ENCODE measurements at places on chromosomes 4 and X.
A peak's percentile ranks its signal among the peaks of the same experiment; 100 is the strongest.

GRCh38 chr4:8257854-8258253, 11.7 kb upstream of the HTRA3 start:
- DNase-seq: no peak

DNA sequence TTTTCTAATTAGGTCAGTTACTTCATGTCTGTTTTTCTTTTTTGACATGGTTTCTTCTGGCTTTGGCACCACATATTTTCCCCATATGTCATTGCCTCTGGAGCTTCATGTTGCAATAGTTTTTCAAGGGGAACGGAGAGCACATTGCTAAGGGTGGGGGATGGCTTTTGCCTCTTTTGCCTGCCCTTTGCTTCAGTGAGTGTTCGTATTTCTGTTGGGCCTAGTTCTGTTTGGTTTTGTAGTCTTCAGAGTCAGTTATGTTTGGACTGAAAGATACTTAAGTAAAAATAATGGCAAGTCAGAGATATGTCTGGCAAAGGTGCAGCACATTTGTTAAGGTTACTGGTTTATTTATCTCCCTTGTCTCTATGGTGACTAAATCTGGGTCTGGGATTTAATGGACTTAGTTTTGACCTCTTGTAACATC, 29.1 kb downstream of the FHL1 start:
- no peak for DNase-seq

GRCh38 chrX:112834031-112834845, 6.4 kb downstream of the AMOT start:
- DNase-seq: no peak

GRCh38 chr4:16235209-16235608, 8.9 kb upstream of the TAPT1 start:
- DNase-seq: no peak

DNA sequence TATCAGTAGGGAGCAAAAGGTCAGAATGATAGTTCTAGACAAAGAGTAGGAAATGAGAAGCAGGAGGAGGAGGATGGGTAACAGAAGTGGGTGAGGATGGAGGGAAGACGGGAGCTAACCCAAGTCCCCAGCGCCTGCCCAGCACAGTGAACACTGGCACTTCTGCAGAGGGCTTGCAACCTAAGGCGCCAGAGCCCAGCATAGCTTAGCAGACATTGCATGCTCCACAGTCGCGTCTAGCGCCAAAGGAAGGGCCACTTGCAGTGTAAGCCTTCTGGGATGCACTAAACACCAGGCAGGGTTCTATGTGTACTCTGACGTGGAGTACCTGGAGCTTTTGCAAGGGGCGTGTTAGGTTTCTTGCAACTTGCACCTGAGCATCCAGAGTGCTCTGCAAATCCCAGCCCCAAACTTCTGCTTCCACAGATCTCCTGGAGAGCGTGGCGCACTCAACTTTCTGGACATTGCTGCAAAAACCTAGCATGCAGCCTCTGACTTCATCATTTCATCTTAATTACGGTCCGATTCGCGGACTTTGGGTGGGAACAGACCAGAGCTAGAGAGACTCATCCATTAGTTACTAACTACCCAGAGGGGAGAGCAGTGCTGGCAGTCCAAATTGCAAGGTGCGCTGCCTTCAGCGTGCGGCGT, 46.5 kb upstream of the NKAP start:
- DNase-seq: no peak

DNA sequence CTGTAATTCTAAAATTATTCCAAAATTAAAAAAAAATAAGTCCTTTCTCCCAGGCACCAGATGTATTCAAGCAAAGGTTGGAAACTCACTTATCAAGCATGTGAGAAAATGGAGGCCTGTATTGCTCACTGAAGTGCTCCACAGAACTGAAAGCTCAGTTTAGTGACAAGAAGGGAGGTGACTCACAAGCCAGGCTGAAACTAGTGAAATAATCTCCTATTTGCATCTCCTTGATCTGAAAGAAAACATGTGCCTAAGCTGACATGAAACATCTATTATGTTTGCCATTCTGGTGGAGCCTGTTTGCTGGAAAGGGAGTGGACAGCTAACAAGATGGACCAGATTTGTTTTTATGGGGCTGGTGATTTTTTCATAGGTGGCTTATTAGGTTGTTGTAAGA, 54.0 kb upstream of the AMELX start:
- DNase-seq: no peak

DNA sequence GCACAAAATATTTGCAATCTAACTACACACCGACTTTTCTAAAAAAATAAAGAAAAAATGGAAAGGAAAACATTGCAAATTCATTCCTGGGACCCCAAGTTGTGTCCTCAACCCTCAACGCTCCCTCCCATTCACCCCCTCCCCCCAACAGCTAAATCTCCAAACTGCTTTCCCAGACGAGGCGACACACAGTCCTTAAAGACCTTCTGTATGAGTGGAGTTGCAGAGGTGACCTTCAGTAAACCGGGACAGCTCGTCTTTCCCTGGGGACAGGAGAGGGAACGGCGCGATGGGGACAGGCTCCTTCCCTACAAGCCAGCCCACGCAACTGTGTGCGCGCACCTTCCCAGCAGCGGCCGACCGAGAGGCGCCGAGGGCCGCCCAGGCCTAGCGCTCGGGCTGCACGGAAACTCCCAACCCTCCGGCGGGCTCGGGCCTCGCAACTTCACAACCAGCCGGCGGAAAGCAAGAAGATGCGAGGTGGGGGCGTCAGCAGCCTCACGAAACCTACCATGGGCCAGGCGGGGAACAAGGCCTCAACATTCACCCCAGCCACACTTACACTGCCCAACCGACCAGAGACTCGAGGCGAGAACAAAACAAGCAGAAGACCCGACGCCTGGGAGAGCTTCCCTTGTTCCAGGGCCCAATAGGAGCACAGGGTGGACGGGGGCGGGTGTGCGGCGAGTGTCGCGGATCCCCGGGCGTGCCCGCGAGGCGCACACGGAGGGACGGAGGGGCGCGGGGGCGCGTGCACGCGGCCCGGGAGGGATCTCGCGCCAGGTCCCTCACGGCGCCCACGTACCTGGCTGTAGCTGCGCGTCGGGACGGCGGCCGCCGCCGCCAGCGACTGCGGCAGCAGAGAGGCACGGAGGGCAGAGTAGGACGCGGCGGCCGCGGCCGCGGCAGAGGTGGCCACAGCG, 763 bp downstream of the GRSF1 start:
- peak; percentile 11 for DNase-seq

GRCh38 chrX:54292755-54293154, 65.1 kb downstream of the WNK3 start:
- no peak for DNase-seq

- no peak for DNase-seq
Measured at GRCh38 chr4:30768277-30768676, 48.1 kb downstream of the PCDH7 start.

DNA sequence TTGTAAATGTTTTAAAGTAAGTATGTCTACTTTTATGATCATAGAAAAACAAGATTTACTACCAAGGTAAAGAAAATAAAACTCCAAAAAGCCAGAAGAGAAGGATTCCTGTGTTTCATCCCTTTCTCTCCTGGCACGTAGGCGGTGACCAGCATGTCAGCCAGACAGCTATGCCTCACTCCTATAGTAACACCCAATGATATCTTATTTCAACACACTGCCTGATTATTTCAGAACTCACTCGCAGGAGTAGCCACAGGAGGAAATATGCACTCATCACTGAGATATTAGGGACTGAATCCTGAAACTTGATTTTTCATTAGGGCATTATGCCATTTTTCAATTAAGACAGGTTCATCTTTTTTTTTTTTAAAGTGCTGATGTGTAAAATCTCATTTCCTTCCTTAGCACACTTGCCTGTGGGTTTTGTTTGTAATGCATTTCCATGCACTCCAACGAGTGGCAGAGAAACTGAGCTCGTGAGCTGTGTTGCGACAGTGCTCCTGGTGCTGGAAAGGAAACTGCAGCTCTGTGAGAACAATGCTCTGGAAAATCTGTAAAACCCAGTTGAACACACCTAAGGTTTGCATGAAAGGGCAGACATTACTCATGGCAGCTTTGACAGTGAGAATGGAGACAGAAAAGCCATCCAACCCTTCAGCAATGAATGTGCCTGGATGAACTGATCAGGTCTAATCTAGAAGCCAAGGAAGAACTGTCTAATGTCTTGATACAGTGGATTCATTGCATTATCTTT, 18.2 kb downstream of the RAI2 start:
- no peak for DNase-seq

- no peak for DNase-seq
Measured at GRCh38 chr4:72205831-72206230, 174.0 kb downstream of the NPFFR2 start.

GRCh38 chr4:189092581-189092980, 848.1 kb upstream of the FRG1 start:
- DNase-seq: no peak

DNA sequence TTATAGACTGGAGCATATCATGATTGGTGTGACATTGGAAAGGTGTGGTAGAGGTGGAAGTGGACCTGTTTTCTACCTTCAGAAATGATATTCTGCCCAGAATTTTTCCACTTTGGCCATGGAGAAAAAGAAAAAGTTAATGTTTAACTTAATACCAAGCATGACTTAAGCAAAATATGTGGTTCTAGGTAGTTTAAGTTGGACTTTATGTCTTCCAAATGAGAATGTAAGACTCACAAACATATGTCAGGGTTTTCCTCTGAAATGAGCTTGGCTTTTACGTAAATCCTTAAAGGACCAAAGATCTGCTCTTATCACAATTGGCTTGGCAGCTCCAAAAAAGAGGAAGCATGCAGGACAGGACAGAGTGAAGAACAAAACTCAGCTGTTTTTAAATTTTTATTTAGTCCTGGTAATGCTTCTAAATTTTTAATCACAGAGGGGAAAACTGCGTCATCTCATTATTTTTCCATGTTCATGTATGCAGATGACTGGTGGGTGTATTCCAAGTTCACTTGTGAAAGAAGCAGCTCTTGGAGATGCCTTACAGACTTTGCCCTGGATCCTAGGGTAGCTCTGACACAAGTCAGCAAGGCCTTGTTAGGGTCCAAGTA, 98.2 kb downstream of the ANK2 start:
- DNase-seq: no peak

- no peak for DNase-seq
Measured at GRCh38 chr4:86354390-86354789, 5.5 kb downstream of the MAPK10 start.

DNA sequence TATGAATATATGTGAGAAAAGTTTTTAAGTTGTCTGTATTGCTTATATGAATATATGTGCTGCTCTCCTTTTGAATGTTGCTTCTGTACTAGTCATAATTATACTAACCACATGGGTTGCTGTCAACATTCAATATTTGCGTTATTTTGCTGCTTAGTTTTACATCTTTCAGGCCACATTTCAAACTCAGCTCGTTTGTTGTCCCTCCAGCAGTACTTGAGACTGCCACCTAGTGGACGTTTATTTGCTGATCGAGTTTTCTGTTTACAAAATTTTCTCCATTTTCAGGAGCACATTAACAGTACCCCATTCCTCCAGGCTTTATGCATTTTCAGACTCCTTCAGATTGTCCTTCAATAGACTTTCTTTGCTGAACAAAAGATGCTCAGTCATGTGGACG, 75.8 kb downstream of the NUDT11 start:
- peak; percentile 32 for DNase-seq

GRCh38 chr4:15961781-15962510, 1.0 kb downstream of the FGFBP2 start:
- DNase-seq: no peak

DNA sequence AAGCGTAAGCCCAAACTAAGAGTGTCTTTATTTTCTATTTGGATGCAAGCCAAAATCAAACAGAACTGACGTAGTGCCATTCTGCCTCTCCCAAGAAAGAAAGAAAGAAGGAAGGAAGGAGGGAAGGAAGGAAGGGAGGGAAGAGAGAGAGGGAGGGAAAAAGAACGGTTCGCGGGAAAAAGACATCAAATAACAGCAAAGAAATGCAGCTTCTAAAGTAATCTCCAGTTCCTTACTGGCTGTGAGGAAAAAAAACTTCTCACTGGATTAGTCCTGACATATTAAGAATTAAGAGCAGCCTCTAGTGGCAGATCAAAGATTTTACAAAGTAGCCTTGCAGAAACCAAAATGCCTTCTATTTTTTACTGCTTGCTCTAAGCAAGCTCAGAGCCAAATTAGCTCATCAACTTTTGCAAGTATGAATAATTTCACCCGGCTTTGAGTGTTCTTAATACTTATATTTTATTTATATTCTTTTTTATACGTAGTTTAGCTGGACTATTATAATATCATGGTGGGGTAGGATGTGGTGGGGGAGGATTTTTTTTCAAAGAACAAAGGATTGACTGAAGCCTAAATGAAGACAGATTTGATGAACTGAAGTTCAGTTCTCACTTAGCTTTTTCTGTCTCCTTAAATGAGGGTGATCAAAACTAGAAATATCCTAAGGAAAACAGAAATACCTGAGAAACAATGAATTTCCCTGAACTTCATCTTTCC, 36.6 kb downstream of the PITX2 start:
- DNase-seq: peak; percentile 1

DNA sequence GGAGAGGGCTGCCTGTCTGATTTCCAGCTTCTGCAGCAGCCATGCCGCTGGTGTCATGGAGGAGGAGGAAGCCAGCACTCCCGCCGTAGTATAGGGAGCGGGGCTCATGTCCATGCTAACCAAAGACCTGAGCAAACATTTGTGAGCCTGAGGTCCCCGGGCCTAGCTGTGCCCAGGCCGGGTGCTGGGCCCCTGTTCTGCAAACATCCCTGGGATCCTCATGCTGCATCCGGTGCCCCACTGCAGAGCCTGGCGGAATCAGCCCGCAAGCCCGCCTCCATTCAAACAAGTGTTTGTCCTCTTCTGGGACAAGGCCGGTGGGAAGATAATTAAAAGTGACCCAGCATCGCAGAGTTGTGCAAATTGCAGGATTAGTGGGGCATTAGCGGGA, 106.3 kb downstream of the SORCS2 start:
- no peak for DNase-seq

- no peak for DNase-seq
Measured at GRCh38 chrX:132443196-132444135, 45.4 kb downstream of the MBNL3 start.

- DNase-seq: no peak
Measured at GRCh38 chr4:67430989-67431388, 114.3 kb downstream of the CENPC start.

GRCh38 chr4:53490965-53491622, 100.2 kb downstream of the LNX1 start:
- peak; percentile 8 for DNase-seq

DNA sequence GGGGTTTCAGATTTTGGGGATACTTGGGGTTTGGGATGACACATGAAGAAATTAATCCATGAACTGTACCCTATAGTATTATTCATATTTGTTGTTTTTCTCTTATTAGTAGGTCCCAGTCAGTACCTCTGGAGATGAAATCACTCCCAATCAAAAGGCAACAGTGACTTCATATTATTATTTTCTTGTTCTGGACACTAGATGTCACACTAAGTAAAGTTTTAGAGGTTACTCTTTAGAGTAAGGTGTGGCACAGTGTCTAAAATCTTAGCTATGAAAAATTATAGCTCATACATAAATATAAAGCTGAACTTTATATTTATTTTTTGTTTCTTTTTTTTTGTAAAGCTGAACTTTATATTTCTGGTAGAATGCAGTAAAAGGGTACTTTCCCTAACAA, 35.1 kb downstream of the FAM114A1 start:
- DNase-seq: no peak

GRCh38 chrX:41419082-41419481, 28.1 kb upstream of the NYX start:
- no peak for DNase-seq
